ENCODE measurements at places on chromosomes 5 and 9.

- DNase-seq: no peak
Measured at GRCh38 chr5:55411876-55412275, 104.1 kb downstream of the MTREX start.

DNA sequence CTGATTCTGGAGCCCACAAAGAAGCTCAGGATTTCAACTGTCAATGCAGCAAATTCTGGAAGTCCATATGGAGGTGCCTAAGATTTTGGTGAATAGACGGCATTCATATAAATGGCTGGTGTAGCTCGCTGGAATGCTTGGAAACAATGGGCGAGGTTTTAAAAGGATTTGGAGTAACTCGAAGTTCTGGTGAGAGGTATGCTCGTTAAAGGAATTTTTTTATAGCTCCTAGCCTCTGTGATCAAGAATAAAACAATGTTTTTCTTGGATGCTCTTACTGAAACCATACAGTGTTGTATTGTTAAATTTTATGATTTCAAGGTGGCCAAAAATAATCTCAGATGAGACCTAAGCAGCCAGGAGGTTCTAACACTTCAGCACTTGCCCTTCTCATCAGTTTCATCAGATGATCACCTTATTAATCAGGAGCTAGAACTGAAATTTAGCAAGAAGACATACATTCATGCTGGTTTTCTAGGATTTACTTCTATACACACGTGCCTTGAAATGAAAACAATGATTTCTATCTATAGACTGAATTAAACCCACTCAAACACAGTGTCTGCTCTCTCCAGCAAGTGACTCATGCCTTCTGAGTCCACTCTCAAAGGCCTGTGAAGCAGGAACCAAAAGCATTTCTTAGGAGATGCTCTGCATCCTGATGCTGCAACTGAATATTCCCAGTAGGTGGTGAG, 79.2 kb downstream of the OTULIN start:
- DNase-seq: peak; percentile 50

DNA sequence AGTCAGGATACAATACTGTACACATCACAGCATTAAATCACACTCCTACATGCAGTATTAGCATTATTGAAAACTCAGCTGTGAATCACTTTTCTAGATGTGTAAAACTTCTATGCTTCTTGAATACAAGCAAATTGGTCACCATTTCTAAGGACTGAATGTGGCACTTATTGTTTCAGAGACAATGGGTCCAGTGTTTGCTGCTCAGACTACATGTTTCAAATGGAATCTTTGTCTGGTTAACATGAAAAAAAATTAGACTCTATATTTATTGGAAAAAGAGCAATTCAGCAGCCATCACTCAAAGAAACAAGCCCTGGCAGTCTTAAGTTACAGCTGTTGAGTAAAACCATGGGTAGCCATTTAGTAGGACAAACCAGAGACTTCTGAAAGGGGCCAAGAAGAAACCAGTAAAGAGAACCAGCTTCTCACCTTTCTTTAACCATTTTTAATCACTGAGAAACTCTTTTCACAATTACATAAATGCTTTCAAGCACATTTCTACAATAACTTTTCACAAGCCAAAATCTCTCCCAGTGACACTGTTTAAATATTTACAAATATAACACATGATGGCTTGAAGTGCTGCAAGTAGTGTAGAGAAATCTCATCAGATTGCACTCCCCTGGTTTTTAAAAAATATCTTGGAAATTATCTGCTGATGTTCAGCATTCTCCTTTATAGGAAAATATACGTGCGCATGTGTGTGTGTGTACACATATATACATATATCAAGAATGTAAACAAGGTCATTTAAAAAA, 35.2 kb downstream of the OR2K2 start:
- DNase-seq: no peak

DNA sequence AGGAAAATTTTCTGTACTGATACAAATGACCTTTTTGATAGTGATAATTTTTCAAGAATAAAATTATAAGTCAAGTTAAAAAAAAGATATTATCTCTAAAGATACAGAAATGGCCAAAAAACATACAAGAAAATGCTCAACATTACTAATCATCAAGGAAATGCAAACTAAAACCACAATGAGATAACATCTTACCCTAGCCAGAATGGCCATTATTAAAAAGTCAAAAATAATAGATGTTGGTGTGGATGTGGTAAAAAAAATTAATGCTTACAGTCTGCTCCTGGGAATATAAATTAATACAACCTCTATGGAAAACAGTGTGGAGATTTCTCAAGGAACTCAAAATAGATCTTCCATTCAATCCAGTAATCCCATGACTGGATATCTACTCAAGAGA, 22.9 kb upstream of the PTGER4 start:
- no peak for DNase-seq

DNA sequence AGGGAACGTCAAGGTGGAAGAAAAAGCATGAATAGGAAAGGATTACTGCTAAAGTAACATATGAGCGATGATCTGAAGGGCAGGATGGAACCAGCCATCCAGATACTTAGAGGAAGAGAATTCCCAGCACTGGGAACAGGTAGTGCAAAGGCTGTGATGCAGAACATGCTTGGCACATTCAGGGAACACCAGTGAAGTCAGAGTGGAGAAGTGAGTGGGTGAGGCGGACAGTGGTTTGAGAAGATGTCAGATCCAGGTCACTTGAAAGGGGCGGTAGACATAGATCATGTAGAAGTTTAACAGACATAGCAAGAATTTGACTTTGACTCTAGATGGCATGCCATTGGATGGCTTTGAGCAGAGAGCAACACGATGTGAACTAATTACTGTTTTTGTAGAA, 374.2 kb downstream of the PDE4D start:
- no peak for DNase-seq

DNA sequence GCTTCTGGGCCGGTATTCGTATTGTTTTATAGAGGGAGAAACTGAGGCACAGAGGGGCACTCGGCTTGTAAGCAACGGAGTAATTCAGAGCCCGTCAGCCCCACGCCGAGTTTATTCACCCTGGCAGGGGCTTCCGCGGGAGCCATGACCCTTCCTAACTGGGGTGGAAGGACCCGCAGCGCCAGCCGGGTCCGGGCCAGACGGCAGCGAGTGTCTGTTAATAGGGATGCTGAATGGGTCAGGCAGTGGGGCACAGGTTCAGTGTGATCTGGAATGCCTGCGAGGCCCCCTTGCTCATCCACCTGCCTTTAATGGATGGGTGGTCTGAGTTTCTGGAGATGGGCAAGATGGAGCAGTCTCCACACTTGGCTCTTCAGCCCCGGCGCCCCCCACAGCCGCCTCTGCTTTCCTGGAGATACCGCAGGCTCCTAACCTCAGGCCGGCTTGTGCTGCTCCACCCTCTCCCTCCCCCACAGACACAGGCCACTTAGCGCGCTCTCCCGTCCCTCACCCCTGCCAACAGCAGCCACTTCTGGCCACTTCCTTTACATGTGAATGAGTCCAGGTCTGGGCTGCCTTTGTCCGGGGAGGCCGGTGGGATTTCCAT, 147.1 kb downstream of the ERCC6L2 start:
- no peak for DNase-seq

- no peak for DNase-seq
Measured at GRCh38 chr9:109408759-109409462, 88.1 kb upstream of the EPB41L4B start.

- no peak for DNase-seq
Measured at GRCh38 chr9:100098046-100098886, 534 bp downstream of the ERP44 start.

DNA sequence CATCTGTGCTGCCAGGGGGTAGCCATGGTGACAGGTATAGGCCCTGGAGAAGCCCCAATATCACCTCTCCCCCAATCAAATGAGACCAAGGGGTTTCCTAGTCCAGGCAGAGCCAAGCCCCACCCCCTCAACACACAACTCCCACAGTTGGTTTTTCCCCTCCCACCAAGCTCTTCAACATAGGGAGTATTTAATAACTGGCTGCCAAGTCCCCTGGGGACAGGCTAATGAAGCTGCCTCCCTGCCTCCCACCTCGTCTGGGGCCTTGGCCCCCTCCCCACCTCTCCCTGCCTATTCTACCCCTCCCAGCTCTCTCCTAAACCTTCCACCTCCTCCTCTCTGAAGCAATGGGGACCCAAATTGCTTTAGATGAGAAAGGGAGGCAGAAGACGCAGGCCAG, 23.4 kb downstream of the CPLX2 start:
- no peak for DNase-seq

DNA sequence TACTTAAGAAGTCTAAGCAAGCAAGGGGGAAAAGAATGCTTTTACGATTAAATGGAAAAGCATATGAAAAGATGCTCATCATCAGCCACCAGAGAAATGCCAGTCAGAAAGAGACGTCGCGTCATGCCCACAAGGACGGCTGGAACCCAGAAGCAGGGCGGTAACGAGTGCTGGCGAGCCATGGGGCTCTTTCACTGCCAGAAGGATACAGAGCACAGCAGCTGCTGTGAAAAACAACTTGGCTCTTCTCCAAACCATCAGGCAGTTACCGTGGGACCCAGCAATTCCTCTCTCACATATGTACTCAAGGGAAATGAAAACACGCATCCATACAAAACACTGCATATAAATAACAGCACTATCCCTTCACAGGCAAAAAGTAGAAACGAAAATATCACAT, 95.5 kb downstream of the CAMSAP1 start:
- DNase-seq: no peak

- no peak for DNase-seq
Measured at GRCh38 chr9:133306242-133307204, 29.5 kb downstream of the SURF6 start.

GRCh38 chr5:67998709-67999261, 216.8 kb upstream of the PIK3R1 start:
- DNase-seq: no peak

DNA sequence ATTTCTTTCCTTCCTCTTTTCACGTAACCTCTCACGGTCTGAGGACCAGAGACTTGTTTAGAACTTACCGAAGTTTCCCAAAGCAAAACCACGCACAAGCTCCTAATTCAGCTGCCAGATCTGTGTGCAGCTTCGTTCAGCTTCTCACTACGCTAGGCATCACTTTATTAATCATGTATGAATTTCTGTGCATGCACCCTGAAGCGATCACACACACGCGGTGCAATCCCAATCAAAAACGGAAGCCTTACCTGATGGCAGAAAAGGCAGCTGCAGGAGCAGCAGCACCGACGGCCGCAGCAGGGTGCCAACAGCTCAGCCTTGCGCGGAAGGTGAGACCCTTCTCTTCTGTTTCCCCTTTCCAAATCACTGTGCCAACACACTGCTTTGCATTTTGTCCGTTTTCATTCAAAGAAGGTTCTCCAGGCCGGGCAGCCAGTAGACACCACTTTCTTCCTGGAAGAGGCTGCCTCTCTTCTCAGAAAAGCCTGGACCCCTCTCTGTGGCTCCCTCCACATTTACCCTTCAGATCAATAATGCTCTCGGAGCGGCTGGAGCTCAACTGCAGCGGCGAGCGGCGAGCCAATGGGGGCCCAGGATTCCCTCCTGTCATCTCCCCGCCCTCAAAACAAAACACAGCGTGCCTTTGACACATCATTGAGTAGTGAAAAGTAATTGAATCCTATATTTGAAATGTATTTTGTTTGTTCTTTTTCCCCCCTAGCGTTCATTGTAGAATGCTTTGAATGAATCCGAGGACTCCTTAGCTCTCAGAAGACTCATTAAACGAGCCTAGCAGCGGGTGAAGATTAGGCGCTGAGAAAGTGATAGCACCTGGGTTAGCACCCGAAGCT, at the start of gene CDH12:
Gene CDH12, minus strand, starts transcription at position 538 of the 854 bp plus-strand sequence.
- no peak for DNase-seq

- no peak for DNase-seq
Measured at GRCh38 chr5:147575598-147575997, 65.7 kb upstream of the DPYSL3 start.

GRCh38 chr5:171080186-171080938, 218.5 kb downstream of the RANBP17 start:
- no peak for DNase-seq

DNA sequence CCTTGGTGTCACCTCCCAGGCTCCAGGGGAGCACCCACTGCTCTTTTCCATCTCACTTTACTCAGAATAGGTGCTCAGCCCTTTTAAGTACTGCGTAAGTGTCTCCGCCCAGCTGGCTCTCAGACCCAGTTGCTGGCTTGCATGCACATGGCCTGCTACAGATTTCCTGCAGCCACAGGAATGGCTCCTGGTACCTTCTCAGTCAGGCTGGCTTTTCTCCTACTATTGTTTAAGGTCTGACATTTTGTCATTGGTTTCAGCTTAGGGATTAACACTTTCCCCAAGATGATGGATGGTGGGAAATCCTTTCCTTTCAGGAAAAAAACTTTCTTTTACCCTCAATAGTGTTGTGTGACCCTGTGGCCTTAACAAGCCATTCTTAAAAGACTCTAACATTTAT, 1652.3 kb upstream of the WWC1 start:
- DNase-seq: no peak

DNA sequence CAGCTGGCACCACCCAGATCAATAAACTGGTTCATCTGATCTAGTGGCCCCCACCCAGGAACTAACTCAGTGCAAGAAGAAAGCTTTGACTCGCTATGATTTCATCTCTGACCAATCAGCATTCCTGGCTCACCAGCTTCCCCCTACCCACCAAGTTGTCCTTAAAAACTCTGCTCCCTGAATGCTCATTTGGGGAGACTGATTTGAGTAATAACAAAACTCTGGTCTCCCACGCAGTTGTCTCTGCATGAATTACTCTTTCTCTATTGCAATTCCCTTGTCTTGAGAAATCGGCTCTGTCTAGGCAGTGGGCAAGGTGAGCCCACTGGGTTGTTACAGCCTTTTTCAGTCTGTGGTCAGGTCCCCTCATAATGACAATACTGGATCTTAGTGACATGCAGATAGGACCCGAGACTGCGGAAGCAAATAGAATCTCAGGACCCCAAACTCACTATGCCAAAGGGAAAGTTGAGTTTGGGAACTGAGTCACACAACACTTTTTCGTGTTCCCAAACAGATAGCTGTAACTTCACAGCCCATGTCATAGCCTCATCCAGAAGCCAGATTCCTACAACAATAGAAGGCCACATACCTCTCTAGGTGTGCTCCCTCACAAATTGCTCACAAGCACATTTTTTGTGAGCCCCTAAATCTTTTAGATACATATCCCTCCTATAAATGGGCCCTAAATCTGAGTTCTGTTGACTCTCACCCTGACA, 175.2 kb upstream of the RAI14 start:
- no peak for DNase-seq

GRCh38 chr5:108997720-108998119, 250.0 kb downstream of the FER start:
- no peak for DNase-seq

DNA sequence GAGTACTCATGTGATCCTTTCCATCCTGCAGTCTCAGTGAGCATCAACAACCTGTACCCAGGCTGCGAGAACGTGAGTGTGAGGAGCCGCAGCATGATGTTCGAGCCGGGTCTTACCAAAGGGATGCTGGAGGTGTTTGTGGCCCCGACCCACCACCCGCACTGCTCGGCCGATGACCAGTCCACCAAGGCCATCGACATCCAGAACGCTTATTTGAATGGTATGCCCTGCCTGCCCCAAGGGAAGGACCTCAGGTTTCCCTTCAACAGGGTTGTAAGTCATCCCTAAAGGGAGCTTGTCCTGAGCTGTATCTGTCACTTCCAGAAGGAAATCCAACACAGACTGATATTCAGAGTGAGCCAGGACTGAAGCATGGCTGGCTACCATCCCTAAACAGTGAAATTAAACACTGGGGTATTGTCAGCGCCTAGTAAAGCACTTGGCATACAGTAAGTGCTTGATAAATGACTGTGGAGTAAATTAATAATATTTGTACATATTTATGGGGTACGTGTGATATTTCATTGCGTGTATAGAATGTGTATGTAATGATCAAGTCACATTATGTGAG, 39.3 kb upstream of the CTSL start:
- no peak for DNase-seq

- no peak for DNase-seq
Measured at GRCh38 chr5:147874910-147875367, 3.6 kb upstream of the SCGB3A2 start.
